HL-60 (cell line): ENCODE measurements at places on chromosomes 6 and 20.
A peak's percentile ranks its signal among the peaks of the same experiment; 100 is the strongest.

DNA sequence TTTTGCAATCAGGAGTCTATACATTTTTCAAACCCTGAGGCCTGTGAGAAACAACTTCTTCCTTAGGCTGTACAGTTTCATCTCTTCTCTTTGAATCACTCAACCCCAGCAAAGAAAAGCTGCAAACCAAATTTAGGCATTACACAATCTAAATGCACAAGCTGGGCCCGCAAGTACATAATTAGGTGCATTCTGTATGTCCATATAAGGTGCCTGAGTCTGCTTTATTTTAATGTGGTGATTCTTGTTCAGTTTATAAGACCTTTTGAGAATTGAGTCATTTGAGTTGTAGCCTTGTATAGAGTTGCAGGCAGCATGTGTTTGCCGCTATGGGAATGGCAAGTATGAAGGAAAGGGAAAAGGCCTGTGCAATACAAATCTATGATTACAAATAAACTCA, 709.6 kb upstream of the MARCKS start:
- no peak for DNase-seq

DNA sequence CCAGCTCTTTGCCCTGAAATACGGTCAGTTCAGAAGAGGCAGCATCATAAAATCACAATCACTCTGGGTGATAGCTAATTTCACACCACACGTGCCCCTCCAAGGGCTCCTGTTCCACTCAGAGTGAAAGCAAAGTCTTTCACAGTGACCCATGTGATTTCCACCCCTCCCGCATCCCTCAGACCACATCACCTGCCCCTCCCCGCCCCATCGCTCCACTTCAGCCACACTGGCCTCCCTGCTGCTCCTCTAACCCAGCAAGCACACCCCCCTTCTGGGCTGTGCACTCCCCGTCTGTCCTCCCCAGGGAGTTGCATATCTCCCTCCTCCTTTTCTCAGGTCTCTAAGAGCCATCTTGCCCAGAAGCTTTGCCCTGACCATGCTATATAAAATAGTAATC, 74.5 kb downstream of the PSMG4 start:
- no peak for DNase-seq

- peak; percentile 83 for DNase-seq
These were observed 287.6 kb downstream of the ESR1 start for GRCh38 chr6:152094992-152095592.

GRCh38 chr6:51116723-51117122, 298.1 kb downstream of the TFAP2B start:
- no peak for DNase-seq

- DNase-seq: no peak
These were observed 16.8 kb upstream of the ADTRP start for GRCh38 chr6:11795403-11795802.

- DNase-seq: no peak
These were observed 186.5 kb downstream of the SCP2D1 start for GRCh38 chr20:19000078-19000477.

DNA sequence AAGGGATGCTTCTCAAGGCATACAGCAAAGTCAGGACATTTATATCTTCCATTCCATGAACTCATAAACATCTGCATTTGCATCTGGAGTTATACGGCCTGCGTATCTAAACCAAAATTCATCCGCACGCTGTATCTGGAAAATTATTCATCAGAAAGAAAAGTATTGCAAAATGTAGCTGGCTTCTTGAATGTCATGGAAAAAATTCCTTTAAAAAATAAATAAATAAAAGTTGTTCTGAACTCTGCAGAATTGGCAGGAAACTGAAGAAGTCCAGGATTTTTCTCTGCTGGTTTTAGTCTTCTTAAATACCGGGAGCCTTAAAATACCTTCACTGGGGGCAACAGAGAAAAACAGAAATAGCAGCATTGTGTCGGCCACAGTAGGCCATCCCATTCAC, 23.7 kb upstream of the FOXF2 start:
- DNase-seq: no peak

GRCh38 chr6:155771822-155772221, 316.2 kb upstream of the NOX3 start:
- DNase-seq: no peak

DNA sequence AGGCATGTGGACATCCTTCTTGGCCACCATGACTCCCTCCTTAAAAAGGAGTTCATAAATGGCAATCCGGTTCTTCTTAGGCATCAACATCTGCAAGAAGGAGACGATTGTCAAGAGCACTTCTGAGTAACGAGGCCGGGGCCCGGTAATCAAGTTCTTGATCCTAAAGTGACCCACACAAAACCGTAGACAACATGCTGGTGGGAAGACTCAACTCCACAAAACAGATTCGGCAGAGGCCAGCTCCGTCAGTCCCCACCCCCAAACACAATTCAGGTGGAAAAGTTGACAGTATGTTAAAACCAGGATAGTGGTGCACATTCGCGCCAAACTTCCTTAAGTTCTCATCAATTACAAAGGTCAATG, 754 bp downstream of the RPS10 start:
- no peak for DNase-seq

GRCh38 chr6:32825966-32826365, 9.2 kb upstream of the HLA-DOB start:
- no peak for DNase-seq

- no peak for DNase-seq
These were observed 90.0 kb downstream of the PLG start for GRCh38 chr6:160791981-160792418.

GRCh38 chr20:58718121-58718563, 25.5 kb downstream of the NPEPL1 start:
- no peak for DNase-seq

DNA sequence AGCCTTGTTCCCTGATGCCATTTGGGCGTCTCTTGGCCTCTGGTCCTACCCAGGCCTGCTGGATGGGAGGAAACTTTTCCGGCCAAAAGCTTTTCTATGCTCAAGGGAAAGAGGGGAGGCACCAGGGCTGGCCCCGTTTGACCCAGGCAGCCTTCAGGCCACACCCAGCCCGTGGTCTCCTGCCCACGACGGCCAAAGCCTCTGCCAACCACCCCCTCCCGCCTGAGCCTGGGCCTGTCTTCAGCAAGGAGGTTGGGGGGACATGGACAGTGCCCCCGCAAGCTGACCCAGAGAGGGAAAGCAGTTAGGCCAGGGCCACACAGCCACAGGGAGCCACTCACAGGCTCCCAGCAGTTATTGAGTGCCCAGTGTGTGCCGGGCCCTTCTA, 49.5 kb downstream of the SRC start:
- DNase-seq: no peak

GRCh38 chr6:52595000-52595795, 18.3 kb upstream of the TRAM2 start:
- no peak for DNase-seq

DNA sequence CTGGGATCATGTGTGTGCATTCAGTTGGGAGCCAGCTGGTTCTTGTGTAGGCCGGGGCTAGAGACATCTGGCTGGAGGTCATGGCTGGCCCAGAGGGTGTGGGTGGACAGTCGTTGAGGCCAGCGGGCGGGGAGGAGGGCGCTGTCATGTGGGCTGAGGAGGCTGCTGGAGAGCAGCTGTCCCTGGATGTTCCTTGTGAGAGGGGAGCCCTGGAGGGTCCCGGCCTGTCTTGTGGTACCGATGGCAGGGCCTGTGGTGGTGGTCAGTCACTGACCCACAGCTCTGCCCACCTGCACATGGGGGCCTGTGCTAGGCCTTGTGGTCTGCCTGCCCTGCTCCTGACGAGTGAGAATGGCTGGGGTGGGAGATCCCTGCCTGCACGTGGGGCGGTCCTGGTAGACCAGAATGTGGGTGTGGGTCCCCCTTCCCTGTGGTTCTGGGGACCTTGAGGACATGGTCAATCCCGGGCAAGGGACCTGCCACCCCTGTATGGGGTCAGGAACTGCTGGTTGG, 1.9 kb upstream of the C20orf204 start:
- no peak for DNase-seq

GRCh38 chr6:97438011-97438671, 155.1 kb upstream of the MMS22L start:
- DNase-seq: no peak

DNA sequence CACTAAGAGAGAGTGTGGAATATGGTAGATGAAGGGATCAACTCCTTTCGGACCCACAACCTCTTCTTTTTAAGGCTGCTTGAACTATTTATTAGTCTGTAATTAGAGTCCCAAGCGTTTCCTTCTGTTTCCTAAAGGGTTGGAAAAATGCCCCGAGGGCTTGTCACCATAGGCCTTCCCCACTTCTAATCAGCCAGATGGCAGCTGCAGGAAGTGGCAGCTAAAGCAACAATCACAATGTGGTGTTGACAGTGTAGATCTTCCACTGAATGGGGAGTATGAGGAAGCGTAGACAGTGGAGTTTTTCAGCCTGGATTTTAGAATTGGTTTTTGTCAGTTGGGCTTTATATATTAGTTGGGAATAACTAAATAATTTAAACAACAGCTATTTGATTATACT, 40.6 kb downstream of the SLC35D3 start:
- DNase-seq: no peak

GRCh38 chr6:10347561-10348327, 67.1 kb downstream of the TFAP2A start:
- no peak for DNase-seq

DNA sequence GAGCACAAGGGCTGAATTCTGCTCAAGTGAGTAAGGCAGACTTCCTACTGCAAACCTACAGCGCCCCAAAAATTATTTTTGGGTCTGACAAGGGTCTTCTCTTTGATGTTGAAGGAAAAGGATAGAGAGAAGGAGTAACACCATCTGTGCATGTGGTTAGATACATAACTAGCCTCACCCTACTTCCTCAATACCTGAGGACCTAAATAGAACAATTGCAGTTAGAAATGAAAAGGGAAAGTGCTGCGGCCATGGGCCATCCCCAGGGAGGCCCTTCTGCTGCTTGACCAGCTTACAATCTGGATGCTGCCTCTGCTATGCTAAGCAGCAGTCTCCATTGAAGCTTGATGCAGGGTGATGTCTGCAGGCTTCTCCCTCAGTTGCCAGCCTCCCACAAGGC, 63.2 kb upstream of the ARMH2 start:
- no peak for DNase-seq

GRCh38 chr6:154457046-154457713, 53.3 kb downstream of the CNKSR3 start:
- DNase-seq: no peak

- no peak for DNase-seq
These were observed 43.0 kb upstream of the ZNF217 start for GRCh38 chr20:53636540-53637097.

DNA sequence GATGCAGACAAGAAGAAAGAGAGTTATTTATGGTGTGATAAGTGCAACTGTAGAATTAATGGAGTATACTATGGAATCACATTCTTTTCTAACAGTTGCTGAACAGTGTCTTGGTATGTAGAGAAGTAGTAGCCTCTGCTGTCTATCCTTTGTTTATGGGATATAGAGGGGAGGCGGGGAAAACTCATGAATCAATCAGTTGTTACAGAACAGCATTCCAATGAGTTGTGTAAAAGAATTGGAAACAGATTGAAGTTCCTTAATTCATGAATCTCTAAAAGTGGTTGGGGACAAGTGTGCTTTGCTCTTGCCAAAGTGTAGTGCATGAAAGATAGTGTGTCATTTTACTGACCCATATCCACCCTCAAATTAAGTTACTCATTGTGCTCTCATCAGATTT, 77.7 kb downstream of the FLRT3 start:
- DNase-seq: no peak

GRCh38 chr6:153947808-153948447, 91.1 kb upstream of the OPRM1 start:
- peak; percentile 9 for DNase-seq

GRCh38 chr6:41636833-41637193, 1.5 kb upstream of the MDFI start:
- DNase-seq: no peak

- DNase-seq: no peak
These were observed 67.3 kb upstream of the NT5E start for GRCh38 chr6:85382541-85382940.

GRCh38 chr20:20440886-20441658, 73.2 kb downstream of the INSM1 start:
- no peak for DNase-seq
